ENCODE measurements at places on chromosomes 6 and 20.

GRCh38 chr6:165834613-165835259 is 171.7 kb upstream of the PDE10A start:
- no peak for DNase-seq

DNA sequence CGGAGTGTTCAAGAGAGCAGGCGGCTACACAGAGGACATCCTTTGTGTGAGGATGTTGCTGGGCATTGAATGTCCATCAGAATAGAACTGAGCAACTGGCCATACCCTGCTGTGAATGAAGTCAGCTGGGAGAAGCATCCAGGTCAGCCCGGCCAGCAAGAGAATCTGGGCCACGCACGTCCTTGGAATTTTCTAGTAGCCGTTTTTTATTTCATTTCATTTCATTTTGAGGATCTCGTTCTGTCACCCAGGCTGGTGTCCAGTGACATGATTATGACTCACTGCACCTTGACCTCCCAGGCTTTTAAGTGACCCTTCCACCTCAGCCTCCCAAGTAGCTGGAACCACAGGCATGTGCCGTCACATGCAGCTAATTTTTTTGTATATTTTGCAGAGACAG is 97.9 kb downstream of the SSR1 start:
- no peak for DNase-seq

GRCh38 chr6:127397729-127398630 is 54.6 kb upstream of the ECHDC1 start:
- no peak for DNase-seq

DNA sequence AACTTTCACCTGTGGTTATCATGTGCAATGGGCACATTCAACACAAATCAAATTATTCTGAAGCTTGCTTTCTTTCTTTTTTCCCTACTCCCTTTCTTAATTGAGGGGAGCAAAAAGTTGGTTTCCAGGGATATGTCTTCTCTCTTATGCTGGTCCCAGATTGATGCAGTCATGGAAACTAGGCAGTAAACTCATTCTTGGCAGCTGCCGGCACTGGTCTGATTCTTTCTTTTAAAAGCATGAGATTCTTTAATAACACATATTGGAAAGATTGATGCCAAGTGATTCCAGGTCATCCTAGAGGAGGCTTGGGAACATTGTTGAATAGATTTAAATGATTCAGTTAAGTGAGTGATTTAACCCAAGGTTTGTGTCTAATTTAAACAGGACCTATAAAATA is 29.0 kb downstream of the PTPRA start:
- DNase-seq, result no peak

DNA sequence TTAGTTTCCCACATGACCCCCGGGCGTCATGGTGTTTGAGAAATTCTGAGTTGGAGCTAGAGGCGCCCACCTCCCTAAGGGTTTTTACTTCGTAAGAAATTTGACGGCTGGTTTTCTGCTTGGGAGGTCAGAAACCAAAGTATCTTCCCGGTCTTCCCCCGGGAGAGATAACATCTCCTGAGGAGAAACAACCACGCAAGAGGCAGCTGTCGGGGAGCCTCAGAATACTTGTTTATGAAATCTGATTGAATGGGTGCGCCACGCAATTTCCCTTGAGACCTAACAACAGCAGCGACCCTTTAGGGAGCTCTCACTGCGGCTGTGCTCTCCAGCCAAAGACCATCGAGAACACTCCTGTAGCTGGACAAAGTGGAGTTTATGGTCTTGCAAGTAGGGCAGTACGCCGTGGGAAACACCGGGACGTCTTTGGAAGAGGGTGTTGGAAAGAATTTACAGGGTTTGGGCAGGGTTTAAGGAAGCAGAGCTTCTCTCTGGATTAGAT is 608 bp upstream of the EIF2S2 start:
- no peak for DNase-seq

DNA sequence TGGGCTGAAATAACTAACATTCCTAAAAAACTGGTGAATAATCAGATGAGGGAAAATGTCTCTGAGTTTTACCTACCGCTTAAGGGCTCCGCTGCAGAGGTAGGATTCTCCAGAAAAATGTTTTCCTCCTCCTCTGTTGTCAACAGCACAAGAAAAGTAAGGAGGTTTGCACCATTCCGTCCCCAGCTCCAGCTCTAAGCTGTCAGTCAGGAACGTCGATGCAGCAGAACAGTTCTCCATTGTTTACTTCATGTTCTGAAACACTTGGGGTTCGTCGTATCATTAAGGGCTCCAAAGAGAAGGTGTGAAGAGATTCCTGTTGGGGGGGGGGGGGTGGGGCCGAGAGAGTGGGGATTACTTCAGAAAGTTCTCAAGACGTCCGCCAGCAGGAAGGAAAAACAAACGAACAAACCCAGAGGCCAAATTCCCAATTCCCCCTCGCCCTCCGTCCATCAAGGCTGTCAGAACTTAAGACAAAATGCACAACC is 734 bp downstream of the MMS22L start:
- DNase-seq, result no peak

DNA sequence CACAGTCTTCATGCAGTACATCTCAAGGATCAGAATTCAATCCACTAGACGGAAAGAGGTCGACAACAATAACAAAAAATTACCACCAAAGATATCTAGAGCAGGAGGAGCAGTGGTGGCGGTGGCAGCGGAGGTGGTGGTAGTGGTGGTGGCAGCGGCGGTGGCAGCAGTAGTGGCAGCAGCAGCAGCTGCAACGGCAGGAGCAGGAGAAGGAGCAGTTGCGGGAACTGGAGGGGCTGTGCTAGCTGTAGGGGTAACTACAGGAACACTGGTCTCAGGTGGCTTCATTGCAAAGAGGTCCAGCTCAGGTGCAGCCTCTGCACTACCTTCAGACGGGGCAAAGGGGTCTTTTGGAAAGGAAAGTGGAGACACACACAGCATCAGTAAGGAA is 81.1 kb downstream of the PRSS35 start:
- DNase-seq, result no peak

DNA sequence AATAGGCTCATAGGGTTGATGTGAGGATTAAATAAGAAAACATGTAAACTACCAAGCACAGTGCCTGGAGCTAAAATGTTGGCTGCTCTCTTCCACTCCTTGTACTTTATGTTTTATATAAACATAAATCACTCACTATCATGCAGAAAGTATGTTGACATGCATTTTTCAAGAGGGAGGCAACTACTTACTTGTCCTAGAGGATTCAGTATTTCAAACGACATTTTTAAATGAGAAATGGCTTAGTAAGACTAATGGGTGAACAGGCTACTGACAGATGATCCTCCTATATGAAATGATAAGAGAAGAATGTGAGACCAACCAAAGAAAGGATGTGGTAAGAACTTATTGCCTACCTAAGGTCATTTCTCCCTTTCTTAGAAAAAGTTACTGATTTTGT is 21.0 kb downstream of the LATS1 start:
- DNase-seq, result no peak

DNA sequence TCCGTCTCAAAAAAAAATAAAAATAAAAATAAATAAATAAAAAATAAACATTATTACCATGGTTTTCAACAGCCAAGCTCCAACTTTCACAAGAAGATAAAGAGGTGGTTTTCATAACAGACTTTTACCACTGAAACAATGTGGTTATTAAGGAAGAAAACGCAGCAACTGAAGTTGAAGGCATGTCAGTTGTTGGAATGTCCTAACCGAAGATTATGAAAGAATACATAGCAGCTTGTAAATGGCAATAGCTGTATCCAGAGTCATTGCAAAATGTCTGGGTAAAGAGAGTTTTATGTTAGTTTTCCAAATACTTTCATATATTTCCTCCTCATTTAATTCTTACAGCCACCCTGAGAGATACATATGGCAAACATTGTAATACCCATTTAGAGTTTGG is 161.6 kb upstream of the MARCKS start:
- DNase-seq, result no peak

DNA sequence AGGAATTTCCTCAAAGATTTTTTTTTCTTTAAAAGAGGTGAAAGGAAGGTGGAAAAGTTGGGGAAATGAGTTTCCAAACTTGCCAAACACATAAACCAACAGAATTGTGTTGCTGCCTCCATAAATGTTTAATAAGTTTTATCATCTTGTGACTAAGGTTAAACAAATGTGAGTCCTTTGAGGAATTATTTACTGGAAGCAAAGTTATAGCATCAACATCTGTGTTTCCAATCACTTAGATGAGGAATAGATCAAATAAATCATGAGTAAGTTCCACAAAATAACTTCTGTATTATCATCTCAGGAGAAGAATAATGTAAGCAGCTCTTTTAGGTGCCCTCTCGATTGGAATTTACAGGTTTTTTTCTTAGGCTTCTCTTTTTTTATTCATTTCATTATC is 20.5 kb downstream of the TSHZ2 start:
- no peak for DNase-seq

DNA sequence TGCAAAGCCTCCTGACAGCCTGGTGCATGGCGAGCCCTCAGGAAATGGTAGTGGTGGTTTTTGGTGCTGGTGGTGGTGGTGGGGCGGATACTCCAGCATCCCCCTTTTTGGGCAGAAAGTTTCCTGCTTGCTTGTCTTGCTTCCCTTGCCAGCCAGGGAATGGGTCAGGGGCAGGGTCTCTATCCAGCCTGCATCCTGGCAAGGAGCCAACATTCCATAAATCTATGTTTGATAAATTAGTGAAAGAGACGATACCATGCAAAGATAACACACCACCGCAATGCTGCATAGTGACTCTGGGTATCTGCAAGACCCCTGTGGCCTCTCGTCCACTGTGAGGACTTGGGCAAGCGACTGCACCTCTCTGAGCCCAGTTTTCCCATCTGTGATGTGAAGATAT is 246.2 kb downstream of the LRFN2 start:
- no peak for DNase-seq
